DMS79 treated with DMSO at 0.1 percent for 48 hours (cell line): ENCODE measurements at places on chromosomes 11 and 22.

DNA sequence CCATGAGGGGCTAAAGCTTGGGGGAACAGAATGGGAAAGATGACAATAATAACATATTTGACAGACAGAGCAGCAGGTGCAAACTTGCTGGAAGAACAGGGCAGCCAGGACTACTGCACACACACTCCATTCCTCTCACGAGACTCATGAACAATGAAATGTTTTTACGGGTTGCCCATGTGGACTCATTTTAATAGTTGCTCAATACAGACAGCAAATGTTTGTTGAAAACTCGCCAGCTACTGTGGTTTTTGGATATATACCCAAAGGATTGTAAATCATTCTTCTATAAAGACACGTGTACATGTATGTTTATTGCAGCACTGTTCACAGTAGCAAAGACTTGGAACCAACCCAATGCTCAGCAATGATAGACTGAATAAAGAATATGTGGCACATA, 10.3 kb downstream of the SYT13 start:
- no peak for DNase-seq

DNA sequence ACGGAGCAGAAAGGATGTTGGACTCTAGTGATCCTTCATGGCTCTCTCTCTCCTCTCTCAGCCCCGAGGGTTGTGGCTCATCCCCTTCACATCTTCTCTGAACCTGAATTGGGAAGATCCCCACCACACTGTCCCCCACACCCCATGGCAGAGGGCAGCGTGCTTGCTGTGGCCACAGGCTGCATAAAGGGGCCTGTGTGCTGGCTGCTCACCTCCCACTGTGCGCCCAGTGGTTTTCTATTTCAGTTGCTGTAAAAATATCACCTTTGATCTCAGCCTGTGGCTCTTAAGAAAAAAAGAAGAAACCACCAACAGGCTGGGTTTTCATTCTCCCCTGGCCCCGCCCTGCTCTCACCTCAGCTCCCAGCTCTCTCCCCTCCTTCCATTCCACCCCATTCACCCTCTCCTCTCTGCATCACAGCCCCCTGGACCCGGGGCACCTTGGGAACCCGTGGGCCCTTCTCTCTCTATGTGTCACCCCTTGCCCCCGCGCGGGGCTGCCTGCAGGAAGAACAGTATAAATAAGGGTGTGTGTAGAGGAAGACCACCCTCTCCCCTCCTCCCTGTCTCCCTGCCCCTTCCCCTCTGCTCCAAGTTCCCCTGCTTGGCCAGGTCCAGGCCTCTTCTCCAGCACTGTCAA, 25.8 kb upstream of the WNT11 start:
- DNase-seq: no peak

DNA sequence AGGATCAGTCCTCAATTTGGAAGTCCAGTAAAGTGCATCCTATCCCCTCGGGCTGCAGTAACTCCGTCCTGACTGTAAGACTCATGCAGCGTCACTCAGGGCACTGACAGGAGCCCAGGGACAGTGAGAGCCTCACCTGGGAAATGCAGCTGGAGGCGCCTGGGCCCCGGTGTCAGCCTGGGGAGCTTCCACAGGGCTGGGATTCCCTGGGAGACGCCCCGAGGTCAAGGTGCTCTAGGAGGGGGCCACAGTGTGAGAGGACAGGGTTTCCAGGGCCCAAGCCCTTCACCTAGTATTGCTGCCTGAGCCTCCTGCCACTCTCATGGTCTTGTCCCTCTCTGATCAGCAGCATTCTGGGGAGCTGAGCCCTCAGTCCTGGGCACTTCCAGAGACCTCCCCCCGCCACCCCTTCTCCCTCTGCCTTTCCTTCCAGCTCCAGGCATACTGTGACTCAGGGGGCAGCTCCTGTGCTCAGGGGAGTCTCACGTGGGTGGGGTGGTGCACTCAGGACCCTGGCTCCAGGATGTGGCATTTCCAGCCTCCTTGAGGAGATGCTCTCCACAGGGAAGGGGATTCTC, 99.1 kb upstream of the IGLL5 start:
- DNase-seq: no peak

GRCh38 chr11:134661660-134662059, 249.6 kb upstream of the B3GAT1 start:
- DNase-seq: no peak

DNA sequence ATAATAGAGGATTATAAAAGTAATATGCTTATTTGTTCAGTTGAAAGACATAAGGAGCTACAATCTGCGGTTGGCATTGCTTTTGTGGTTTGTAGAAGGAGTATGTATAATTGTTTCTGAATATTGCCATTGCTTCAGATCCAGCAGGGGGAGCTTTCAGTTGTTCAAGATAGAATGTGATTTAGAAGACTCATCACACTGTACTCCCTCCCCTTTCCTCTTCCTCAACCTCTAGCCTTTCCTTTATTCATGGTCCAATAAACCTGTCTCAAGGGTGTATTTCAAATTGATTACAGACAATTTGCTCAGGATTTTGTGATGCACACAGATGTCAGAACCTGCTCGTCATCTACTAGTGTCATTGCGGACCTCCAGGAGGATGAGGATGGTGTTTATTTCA, 9.8 kb downstream of the PRMT3 start:
- peak; percentile 43 for DNase-seq

GRCh38 chr11:55652560-55652959, 4.4 kb downstream of the OR4S2 start:
- no peak for DNase-seq

DNA sequence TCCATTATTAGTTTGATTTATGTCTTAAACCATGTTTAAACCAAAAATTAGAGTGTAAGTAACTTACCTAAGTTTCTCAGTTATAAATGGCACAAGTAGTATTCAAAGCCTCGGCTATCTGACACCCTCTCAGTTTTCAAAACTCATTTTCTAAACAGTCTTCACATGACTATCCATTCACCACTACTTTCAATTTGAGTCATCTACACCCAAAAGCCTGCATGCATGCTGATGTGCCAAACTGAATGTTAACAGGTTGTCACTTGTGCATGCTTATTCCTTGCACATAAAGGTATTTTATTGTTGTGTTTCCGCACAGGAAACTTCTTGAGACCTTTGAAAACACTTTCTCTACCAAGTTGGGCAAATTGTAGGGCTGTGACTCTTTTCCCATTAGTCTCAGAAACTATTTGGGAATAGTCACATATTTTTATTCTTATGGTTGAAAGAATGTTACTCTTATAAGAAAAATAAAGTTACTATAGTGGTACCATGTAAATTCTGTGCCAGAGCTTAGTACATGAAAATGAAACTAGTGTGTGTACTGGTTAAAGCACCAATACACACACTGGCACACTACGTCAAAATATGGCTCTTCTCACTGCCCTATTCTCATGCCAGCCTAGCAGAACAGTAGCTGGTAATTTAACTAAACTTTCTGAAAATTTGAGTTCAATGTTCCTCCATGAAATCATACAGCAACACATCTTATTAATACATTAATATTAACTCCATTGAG, 2.2 kb upstream of the OR51E2 start:
- DNase-seq: no peak

GRCh38 chr11:46133119-46133518, 11.9 kb upstream of the PHF21A start:
- DNase-seq: no peak

GRCh38 chr11:130096042-130096441, 26.3 kb downstream of the APLP2 start:
- no peak for DNase-seq

- DNase-seq: peak; percentile 9
These were observed at the start of gene CTSD for GRCh38 chr11:1763796-1764661. CTSD (minus strand) TSS chr11:1763927; CDS start chr11:1763859, 68 bp downstream.

- DNase-seq: no peak
These were observed 6.5 kb downstream of the TPCN2 start for GRCh38 chr11:69055212-69055586.

DNA sequence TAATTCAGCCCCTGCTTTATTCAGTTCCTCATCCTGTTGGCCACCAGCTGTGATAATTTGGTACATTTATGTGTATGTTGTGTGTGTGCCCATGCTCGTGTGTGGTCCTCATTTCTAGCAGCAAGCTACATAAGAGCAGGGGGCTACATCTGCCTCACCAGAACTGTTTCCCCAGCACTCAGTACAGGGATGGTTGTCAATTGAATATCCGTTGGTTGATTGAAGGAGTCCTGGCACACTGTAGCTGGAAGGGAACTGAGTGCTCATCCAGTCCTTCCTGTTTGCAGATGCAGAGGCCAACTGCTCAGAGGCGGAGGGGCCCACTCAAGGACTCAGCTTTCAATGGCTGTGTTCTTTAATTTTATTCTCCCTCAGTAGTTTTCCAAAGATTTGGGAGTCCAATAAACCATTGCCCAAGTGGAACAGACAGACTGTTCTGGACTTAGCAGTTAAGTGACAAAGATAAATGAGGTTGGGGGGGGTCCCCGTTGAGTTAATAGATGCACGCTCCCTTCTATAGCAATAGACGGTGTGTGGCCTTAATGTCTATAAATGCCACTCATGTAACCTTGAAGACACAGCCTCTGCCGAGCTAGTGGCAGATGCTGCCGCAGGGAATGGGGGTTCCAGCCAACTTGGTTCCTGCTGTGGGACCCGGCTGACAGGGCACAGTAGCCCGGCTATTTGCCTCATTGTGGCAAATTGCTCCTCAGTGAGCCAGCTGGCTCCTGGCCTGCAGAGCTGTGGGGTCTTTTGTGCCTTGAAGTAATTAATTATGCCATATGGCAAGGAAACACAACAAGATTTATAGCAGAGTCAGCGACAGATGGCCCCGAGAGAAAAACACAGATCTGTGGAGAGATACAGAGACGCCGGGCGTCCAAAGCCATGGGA, 71.4 kb upstream of the GRK3 start:
- DNase-seq: no peak

DNA sequence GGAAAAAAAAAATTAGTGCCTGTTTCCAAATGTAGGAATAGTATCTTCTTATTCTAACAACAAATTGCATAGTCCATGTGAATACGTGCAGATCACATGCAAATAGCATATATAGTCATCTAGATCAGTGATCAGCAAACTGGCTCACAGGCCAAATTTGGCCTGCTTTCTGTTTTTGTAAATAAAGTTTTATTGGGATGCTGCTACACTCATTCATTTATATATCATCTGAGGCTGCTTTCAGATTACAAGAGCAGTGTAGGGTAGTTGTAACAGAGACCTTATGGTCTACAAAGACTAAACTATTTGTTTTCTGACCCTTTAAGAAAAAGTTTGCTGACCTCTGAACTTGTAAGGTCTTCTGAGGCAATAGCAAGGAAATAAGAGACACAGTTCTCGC, 65.6 kb downstream of the SFI1 start:
- no peak for DNase-seq

GRCh38 chr11:126949066-126949891, 51.3 kb downstream of the KIRREL3 start:
- no peak for DNase-seq

GRCh38 chr22:24592851-24593558, at the start of gene LRRC75B:
LRRC75B (minus strand) TSS chr22:24593073; CDS start chr22:24593039, 34 bp downstream.
- DNase-seq: peak; percentile 45
